ENCODE measurements at places on chromosomes 5 and 9. TPM values are rescaled to one million over a fixed set of nuclear protein-coding genes. Genes with fewer than 3 reads are reported as not detected.

TTLL11 gene
- total RNA-seq, result 5.1 TPM

ANXA2R gene
- 0.35 TPM for total RNA-seq

FBLL1 gene
- not detected for total RNA-seq

FABP6 gene
- total RNA-seq, result 0.56 TPM

DMGDH gene
- total RNA-seq, result not detected

ADAMTS16 gene
- total RNA-seq, result not detected

FBXL7 gene
- 1.2 TPM for total RNA-seq

OTP gene
- not detected for total RNA-seq

TEX53 gene
- total RNA-seq, result not detected

NUTM2F gene
- not detected for total RNA-seq

SLC46A2 gene
- not detected for total RNA-seq

SOHLH1 gene
- not detected for total RNA-seq

CDKN2AIPNL gene
- 41.7 TPM for total RNA-seq

PCDHB8 gene
- not detected for total RNA-seq

ADGRD2 gene
- total RNA-seq, result not detected

CXCL14 gene
- 8.5 TPM for total RNA-seq

PLEKHG4B gene
- under 0.01 TPM for total RNA-seq

PAEP gene
- not detected for total RNA-seq

GFI1B gene
- not detected for total RNA-seq

LTC4S gene
- total RNA-seq, result 1.4 TPM

STKLD1 gene
- not detected for total RNA-seq

NUTM2G gene
- total RNA-seq, result not detected

UBAP2 gene
- total RNA-seq, result 20.5 TPM

SQSTM1 gene
- total RNA-seq, result 113 TPM

KCNV2 gene
- total RNA-seq, result not detected

FAXDC2 gene
- 5.8 TPM for total RNA-seq

UIMC1 gene
- 22.5 TPM for total RNA-seq

CAPSL gene
- total RNA-seq, result not detected

MYORG gene
- 17.6 TPM for total RNA-seq

All from airway epithelial cell (primary cell).